ENCODE measurements at places on chromosomes 1 and 21. TPM values are rescaled to one million over a fixed set of nuclear protein-coding genes. Genes with fewer than 3 reads are reported as not detected.

Gene IGSF3
- polyA plus RNA-seq, result 29.5 TPM

Gene ITGB2
- polyA plus RNA-seq, result 11.8 TPM

Gene TMCO4
- 19.4 TPM for polyA plus RNA-seq

DNA sequence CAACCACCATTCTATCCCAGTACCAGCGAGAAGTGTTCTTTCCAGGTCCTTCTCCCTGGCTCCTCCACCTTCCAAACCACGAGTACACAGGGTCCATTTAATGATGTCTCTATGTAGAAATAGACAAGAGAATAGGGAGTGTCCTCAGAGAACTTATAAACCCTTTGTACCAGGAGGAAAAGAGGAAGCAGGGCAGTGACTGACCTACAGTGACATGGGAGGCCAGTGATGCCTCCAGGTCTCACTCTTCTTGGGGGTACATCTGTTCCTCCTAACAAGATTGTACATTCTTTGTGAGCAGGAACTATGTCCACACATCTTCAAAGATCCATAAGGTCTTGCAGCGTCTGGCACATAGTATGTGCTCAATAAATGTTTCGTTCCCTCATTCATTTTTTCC lies 18.7 kb upstream of the FMOD start:
- DNase-seq, result no peak

DNA sequence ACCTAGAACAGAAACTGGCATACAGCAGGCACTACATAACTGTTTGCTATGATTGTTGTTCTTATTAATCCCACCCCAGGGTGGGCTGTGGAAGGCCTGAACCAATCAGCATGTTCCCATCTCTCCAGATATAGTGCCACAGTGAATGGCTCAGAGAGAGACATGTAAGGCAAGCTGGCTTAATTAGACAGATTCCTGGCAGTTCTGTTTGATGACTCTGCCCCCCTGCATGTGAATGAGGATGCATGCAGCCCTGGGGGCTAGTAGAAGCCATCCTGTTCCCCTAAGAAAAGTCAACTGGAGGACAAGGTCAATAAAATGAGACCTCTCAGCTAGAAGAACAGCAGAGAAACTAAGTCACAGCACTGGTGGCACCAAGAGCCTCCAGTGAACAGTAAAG lies 130.3 kb downstream of the GLIS1 start:
- DNase-seq, result no peak

DNA sequence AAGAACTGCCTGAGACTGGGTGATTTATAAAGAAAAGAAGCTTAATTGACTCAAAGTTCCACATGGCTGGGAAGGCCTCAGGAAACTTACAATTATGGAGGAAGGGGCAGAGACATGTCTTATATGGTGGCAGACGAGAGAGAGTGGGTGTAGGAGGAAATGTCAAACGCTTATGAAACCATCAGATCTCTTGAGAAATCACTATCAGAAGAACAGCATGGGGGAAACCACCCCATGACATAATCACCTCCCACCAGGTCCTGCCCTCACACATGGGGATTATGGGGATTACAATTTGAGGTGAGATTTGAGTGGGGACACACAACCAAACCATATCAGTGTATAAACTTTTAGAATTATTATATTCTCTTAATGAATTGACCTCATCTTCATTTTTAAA lies 335.9 kb upstream of the DPYD start:
- DNase-seq, result no peak

DNA sequence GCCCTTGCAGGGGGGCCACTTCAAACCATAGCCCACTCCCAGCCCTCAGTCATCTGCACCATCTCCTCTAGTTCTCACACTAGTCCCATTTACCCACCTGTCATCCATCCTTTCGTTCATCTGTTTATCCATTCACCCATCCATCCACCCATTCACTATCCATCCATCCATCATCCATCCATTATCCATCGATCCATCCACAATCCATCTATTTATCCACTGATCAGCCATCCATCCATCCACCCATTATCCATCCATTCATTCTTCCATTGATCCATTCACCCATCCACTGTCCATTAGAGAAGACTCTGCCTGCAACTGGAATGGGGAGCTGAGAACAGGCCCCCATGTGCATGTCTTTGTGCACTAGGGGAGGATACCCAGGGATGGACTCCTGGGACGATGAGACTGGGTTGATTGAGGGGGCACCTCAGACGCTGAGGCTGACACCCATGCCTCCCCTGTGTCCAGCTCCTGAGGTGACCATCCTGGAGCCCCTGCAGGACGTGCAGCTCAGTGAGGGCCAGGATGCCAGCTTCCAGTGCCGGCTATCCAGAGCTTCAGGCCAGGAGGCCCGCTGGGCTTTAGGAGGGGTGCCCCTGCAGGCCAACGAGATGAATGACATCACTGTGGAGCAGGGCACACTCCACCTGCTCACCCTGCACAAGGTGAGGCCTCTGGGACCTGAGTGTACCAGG lies 97.9 kb downstream of the TRIM11 start:
- no peak for DNase-seq

- no peak for DNase-seq
Observed at GRCh38 chr1:46133181-46133658, 791 bp upstream of the PIK3R3 start.

GRCh38 chr1:115091572-115091971 lies 2.3 kb upstream of the TSPAN2 start:
- DNase-seq, result no peak

DNA sequence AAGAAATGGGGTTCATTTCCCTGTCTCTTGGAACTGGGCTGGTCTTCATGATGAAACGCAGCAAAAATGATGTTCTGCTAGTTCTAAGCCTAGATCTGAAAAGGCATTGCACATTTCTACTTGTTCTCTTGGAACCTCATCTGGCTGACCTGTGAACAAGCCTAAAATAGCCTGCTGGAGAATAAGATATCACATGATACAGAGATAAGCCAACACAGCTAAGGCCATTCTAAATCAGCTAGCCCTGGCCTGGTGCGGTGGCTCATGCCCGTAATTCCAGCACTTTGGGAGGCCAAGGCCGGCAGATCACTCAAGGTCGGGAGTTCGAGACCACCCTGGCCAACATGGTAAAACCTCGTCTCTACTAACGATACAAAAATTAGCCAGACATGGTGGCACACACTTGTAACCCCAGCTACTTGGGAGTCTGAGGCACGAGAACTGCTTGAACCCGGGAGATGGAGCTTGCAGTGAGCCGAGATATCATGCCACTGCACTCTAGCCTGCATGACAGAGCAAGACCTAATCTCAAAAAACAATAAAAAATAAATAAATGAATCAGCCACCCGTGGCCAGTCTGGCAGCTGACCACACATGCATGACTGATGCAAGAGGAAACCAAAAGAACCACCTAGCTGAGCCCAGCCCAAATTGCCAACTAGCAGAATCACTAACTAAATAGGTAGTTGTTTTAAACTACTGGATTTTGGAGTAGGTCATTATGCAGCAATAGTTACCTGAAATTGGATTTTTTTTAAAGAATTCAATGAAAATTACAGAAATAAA lies 18.0 kb downstream of the CD244 start:
- DNase-seq, result no peak

DNA sequence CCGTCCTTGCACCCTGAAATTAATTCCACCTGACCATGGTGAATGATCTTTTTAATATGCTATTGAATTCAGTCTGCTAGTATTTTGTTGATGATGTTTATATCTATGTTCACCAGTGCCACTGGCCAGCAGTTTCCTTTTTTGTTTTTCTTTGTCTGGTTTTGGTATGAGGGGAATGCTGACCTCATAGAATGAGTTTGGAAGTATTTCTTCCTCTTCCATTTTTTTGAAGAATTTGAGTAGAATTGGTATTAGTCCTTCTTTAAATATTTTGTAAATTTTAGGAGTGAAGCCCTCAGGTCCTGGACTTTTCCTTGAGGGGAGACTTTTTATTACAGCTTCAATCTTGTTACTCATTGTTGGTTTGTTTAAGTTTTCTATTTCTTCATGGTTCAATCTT lies 231.6 kb downstream of the MRPL39 start:
- DNase-seq, result no peak

DNA sequence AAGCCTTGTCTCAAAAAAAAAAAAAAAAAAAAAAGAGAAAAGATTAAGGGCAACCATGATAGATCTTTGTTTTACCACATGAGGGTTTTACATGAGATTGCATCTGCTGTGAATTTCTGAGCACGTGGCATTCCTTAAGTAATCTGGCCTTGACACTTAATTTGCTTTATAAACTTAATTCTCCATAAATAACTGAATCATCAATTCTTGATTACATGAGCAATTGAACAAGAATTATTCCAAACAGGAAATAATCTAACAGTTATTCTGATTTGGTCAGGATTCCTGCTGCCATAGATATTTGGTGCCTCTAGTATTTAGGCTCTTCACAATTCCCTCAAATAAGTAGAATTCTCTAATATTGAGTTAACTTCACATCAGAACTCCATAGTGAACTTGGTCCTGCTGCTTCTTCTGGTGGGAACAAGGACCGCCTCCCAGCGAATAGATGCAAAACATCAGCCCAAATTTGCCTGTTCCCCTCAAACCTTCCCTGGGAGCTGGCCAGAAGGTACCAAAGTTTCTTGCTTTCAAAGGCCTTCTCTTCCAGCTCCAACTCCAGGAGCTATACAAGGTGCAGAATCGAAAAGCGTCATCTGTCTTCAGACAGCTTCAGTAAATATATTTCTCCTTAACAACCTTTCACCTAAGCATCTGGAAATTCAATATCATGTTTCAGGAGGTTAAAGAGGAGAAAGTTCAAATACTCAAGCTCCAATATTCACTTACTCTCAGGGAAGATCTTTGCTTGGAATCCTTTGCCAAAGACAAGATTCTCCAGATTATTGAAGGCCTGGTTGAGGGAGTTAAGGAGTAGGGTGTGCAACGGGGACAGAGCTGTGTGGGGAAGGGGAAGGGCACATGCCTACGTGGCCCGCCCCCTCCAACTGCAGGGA lies 1.0 kb downstream of the KRTCAP2 start:
- DNase-seq, result no peak
